ENCODE measurements at places on chromosomes 6 and 20. TPM values are rescaled to one million over a fixed set of nuclear protein-coding genes. Genes with fewer than 3 reads are reported as not detected.

Gene KCNK5
- total RNA-seq: 18.6 TPM

Gene NT5DC1
- 47.1 TPM for total RNA-seq

Gene PSMB9
- total RNA-seq: 315 TPM

Gene RTN4IP1
- 10.9 TPM for total RNA-seq

Gene PLEKHG1
- total RNA-seq: 4.4 TPM

Gene FANCE
- total RNA-seq: 19.1 TPM

Gene ROMO1
- total RNA-seq: 121 TPM

DNA sequence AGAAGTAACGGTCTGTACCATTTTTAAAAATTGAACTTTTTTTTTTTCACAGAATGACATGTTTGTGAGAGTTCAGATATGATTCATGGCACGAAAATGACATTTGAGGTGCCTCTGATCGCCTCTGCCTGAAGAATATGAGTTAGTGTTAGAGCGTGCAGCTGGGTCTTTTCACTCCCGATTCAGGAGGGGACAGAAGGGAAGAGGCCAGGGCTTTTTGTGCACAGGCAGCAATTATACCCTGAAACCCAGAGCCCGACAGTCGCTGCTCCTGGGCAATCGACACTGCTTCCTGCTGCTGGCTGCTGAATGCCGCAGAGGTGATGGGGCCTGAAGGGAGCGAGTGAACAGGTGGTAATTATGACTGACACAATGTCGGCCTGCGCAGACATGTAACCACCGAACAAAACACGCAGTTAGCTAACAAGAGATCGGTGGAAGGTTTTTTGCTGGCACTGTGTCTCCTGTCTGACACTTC lies 652.0 kb upstream of the NOX3 start:
- DNase-seq: no peak

- no peak for DNase-seq
These were observed 159.3 kb downstream of the CD83 start for GRCh38 chr6:14276667-14277404.

- no peak for DNase-seq
These were observed 194.6 kb downstream of the EPM2A start for GRCh38 chr6:145540741-145541140.

GRCh38 chr6:164398647-164399046 lies 910.8 kb downstream of the C6orf118 start:
- no peak for DNase-seq

DNA sequence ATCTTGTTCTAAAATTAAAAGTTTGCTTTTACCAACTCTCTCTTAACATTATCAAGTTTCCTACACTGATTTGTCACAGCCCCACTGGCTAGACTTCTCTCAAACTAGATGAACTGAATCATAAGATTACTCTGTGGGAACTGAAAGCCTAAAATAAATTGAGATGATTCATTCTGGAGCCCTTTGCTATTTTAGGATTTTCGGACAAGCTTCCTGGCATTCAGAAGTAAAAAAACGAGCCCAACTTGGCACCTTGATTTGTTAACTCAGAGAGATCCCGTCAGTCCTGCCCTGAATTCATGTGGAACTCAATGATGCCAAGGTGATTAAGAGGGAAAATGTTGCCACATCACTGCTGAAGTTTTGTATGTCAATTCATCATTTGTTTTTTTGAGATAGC lies 122.0 kb upstream of the NRSN1 start:
- DNase-seq: no peak

DNA sequence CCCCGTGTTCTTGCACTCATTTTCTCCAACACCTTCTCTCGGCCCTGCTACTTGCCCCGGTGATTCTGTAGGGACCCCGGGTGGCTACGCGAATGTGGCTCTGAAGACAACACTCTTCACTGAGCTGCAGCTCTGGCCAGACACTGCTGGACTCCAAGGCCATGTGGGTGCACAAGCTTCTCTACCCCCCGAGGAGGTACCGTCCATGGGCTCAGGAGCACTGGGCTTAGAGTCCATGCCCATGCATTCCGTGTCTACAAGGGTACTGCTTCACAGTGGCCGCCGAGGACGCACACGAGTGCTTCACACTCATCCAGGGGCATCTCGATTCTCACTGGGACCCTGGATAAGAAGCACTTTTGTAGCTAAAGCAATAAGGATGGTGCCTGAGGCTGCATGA lies 59.5 kb downstream of the SMOC2 start:
- no peak for DNase-seq

- DNase-seq: no peak
These were observed 20.5 kb downstream of the LAMA4 start for GRCh38 chr6:112233847-112234246.

DNA sequence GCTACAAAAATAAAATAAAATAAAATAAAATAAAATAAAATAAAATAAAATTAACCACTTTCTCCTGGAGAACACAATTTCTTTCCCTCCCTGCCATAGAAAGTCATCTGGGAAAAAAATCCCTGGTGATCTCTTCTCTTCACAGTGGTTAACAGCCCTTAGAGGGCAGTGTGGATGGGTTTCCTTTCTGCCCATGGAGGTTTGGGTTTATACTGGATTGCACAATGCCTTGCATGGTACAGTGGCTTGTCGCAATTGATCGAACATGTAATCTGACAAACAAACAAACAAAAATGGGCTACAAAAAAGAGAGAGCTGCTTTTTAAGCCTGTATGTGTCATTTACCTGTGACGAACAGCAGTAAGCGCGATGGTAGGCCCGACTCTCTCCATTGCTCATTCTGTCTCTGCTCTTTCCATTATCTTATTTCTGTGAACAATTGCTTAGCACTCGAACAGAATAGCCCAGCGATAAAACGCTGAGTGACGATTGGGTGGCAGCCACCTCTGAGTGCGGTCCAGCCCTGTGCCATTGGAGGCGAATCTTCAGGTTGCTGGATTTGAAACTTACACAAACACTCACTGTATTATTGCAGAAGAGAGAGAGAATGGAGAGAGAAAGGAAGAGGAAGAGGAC lies 166.1 kb downstream of the CD83 start:
- no peak for DNase-seq

DNA sequence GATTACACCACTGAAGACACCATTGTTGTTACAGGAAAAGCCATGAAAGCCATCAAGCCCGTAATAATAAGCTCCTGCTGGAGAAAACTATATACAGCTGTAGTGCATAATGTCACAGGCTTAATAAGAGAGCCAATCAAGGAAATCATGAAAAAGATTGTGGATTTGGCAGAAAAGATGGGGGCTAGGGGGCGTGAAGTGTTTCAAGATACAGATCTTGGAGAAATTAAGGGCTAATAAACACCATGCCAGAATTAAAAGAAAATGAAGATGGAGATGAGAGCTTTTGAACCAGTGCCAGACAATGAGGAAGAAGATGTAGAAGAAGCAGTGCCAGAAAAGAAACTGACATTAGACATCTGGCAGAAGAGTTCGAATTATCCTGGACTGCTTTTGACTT lies 43.2 kb upstream of the DTNBP1 start:
- no peak for DNase-seq

GRCh38 chr6:106751501-106752252 lies 122.3 kb downstream of the QRSL1 start:
- no peak for DNase-seq

GRCh38 chr6:22612236-22612635 lies 42.9 kb downstream of the HDGFL1 start:
- no peak for DNase-seq

GRCh38 chr6:83609248-83609647 lies 96.9 kb downstream of the PRSS35 start:
- no peak for DNase-seq

GRCh38 chr6:105786890-105787655 lies 299.1 kb upstream of the PRDM1 start:
- DNase-seq: peak; percentile 30

- no peak for DNase-seq
These were observed 29.3 kb upstream of the PDYN start for GRCh38 chr20:2023151-2023550.

DNA sequence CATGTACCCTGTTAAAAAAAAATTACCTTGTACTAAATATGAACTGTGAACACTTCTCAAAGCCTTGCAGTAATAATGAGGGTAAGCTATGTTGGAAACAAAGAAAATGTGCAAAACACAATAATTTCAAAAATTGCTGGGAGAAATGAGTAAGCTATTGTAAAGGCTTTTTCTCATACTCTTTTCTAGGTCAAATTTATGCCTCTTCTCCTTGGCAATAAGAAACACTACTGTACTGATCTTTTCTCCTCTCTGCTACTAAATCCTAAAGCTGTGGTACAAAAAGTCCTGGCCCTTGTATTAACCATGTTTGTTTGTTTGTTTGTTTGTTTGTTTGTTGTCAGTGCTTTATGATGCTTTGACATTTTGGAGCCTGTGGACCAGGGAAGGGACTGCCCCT lies 17.5 kb upstream of the HUS1B start:
- no peak for DNase-seq

DNA sequence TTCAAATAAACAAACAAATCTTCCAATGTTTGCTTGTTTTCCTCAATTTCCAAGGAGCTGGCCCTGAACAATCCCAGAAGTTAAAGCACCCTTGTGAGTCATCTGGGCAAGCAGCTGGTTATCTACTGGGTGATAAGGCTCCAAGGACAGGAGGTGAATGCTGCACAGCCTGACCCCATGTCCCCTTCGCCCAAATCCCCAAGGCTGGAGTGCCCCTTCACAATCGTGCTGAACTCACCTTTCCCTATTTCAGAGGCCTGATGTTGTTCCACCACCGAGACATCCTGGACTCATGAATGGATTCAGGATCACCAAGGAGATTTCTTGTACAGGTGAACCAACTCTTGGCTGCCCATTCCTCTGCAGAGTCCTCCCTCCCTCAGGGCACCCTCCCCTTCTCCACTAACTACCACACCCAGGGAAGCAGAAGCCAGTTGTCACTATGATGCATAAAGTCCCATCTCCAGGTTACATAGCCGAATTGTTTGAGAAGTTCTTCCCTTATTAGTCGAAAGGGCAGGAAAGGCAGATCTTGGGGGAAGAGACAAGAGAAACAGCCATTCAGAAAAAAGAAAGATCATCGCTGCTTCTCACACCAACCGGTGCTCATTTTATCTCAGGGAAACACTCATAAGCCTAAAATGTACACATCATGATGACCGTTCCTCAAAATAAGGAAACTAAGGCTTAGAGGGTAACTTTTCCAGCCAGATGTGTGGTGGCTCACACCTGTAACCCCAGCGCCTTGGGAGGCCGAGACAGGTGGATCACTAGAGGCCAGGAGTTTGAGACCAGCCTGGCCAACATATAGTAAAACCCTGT lies 138.8 kb upstream of the RREB1 start:
- no peak for DNase-seq

DNA sequence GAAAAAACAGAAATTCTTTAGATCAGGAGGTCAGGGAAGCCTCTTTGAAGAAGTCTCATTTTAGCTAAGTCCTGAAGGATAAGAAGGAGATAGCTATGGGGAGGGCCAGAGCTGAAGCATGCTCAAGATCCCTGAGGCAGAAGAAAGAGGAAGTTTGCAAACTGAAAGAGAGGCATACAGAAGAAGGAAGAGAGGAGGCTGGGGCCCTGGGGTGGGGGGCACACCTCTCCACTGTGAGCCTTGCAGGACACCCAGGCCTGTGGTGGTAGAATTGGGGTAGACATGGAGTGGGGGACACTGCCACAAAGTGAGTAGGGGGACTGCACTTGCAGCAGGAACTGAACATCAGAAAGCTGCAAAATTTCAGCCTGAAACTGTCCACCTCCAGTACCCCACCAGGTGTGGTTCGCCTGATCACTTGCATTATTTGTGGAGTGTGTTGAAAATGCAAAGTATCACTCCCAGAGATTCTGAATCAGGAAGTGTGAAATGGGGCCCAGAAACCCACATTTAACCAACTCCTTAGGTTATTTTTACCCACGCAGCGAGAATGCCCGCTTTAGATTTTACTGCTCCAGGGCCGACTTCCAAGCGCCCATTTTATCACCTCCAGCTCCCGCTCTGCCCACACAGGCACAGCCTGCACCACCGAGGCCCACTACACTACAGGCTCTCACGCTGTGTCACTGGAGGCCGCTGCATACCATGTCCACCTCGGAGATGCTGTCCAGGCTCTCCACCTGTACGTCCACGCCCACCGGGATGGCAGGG lies 44.0 kb downstream of the GABRR2 start:
- no peak for DNase-seq

DNA sequence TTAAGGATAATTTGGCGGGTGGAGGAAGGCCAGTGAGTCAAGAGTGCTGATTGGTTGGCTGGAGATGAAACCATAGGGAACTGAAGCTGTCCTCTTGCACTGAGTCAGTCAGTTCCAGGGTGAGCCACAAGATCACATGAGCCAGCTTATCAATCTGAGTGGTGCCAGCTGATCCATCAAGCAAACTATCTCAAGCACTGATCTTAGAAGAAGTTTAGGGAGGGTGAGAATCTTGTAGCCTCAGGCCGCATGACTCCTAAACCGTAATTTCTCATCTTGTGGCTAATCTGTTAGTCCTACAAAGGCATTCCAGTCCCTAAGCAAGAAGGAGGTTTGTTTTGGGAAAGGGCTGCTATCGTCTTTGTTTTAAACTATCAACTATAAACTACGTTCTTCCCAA lies 954.3 kb downstream of the KIF16B start:
- no peak for DNase-seq

DNA sequence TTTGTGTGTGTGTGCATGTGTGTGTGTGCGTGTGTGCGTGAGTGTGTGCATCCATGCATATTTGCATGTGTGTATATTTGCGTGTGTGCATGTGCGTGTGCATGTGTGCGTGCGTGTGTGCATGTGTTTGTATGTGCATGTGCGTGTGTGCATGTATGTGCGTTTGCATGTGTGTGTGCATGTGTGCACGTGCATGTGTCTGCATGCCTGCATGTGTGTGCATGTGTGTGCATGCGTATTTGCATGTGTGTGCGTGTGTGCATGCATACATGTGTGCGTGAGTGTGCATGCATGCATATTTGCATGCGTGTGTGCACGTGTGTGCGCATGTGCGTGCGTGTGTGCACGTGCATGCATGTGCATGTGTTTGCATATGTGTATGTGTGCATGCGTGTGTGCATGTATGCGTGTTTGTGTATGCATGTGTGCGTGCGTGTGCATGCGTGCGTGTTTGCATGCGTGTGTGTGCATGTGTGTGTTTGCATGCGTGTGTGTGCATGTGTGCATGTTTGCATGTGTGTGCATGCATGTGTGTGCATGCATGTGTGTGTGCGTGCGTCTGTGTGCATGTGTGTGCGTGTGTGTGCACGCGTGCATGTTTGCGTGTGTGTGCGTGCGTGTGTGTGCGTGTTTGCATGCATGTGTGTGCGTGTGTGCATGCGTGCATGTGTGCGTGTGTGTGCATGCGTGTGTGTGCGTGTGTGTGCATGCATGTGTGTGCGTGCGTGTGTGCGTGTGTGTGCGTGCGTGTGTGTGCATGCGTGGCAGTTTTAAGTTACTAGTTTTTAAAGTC lies 57.7 kb upstream of the SMOC2 start:
- DNase-seq: no peak
